ENCODE measurements at places on chromosomes 7 and 10. TPM values are rescaled to one million over a fixed set of nuclear protein-coding genes. Genes with fewer than 3 reads are reported as not detected.

ADAP1 gene
- total RNA-seq, result 1.0 TPM

GRCh38 chr7:47303014-47303694, 278.8 kb downstream of the TNS3 start:
- H3K36me3 ChIP-seq, result peaks cover 9% of the 10 kb centered on the region
- no peaks in the 10 kb centered on the region for H3K27me3 ChIP-seq
- no peak for DNase-seq
- no peak overlapping the region for H3K27ac ChIP-seq
- H3K4me3 ChIP-seq, result no peak overlapping the region

- DNase-seq, result no peak
- no peak overlapping the region for H3K4me3 ChIP-seq
- H3K27ac ChIP-seq, result peak overlapping the region; percentile 8
- no peaks in the 10 kb centered on the region for H3K27me3 ChIP-seq
- H3K4me1 ChIP-seq, result peaks cover 9% of the 10 kb centered on the region
These were observed 6.0 kb upstream of the PURB start for GRCh38 chr7:44891372-44891771.

DNA sequence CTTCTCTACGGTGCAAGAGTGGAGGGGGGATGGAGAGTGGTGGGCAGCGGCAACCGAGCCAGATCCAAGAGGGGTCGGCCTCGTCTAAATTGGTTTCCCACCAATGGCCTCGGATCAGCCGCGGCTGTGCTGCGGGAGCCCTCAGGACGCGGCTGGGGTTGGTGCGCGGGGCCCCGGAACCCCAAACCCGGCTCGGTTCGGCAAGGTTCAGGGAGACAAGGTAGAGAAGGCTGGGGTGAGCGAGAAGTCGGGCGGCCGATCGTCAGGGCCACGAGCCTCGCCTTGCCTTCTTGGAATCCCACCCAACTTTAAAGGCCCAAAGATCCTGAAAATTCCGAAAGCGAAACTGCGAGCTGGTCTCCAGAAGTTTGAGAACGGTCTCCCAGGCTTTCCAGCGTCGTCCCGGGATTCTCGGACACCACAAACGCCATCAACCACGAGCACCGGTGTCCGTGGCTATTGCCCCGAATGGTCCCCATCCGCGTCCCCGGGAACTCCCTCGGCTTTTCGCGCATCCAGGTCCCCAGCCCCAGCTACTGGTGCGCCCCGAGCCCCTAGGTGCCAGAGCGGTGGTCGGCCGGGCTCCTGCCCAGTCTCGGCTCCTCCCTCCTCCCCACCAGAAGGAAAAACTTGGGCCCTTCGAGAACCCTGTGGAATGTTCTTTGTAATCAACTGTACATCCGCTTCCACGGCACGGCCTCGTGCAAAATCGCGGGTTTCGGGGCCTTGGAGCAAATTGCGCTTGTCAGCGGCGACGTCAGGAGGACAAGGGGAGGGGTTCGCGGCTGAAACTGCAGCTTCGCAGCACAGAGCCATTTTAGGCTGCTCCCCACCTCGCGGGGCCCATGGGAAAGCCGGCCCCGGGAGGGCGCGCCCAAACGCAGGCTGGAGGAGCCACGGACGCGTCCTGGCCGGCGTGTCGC, 3.2 kb downstream of the SFMBT2 start:
- H3K4me3 ChIP-seq, result no peak overlapping the region
- no peaks in the 10 kb centered on the region for H3K36me3 ChIP-seq
- peaks cover 18% of the 10 kb centered on the region for H3K4me1 ChIP-seq
- H3K27me3 ChIP-seq, result peaks cover 28% of the 10 kb centered on the region

DNA sequence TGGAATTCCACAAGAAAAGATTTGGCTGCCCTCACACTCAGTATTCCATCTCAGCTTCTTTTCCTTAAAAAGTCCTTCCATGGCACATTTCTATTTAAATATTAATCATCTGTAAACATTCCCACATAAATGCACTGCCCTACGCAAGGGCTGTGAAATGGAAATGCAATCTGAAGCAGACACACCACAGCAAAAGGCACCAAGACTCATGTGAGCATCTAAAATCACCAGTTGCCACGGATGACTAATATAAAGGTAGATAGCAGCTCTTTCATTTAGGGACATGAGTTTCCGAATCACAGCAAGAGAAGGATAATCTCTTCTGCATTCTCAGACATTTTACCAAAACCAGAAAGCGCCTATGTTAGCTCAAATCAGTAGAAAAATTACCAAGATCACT, 31.6 kb downstream of the COA1 start:
- DNase-seq, result no peak
- no peaks in the 10 kb centered on the region for H3K27me3 ChIP-seq
- no peaks in the 10 kb centered on the region for H3K36me3 ChIP-seq
- H3K4me3 ChIP-seq, result no peak overlapping the region
- H3K4me1 ChIP-seq, result peaks cover 54% of the 10 kb centered on the region
- H3K27ac ChIP-seq, result peak overlapping the region; percentile 75

DNA sequence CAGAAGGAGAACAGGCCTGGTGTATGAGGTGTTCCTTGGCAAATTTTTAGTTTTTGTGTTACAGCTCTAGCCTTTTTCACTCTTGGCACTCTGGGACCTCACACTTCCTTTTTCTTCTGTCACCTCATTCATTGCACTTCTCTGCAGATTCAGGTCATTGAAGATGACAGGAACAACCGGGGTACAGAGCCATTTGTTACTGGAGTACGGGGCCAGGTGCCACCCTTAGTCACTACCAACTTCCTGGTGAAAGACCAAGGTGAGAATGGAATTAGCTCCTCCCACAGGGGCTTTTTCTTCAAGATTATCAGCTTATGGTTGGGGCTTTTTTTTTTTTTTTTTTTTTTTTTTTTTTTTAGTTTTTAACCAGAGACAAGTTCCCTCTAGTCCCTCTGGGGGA, 18.5 kb upstream of the CHCHD1 start:
- peaks cover 50% of the 10 kb centered on the region for H3K36me3 ChIP-seq
- no peak overlapping the region for H3K4me3 ChIP-seq
- H3K4me1 ChIP-seq, result peaks cover 31% of the 10 kb centered on the region
